ENCODE measurements at places on chromosomes 16 and 17.

GRCh38 chr16:63922560-63922959, 1199.3 kb downstream of the CDH11 start:
- DNase-seq, result no peak

DNA sequence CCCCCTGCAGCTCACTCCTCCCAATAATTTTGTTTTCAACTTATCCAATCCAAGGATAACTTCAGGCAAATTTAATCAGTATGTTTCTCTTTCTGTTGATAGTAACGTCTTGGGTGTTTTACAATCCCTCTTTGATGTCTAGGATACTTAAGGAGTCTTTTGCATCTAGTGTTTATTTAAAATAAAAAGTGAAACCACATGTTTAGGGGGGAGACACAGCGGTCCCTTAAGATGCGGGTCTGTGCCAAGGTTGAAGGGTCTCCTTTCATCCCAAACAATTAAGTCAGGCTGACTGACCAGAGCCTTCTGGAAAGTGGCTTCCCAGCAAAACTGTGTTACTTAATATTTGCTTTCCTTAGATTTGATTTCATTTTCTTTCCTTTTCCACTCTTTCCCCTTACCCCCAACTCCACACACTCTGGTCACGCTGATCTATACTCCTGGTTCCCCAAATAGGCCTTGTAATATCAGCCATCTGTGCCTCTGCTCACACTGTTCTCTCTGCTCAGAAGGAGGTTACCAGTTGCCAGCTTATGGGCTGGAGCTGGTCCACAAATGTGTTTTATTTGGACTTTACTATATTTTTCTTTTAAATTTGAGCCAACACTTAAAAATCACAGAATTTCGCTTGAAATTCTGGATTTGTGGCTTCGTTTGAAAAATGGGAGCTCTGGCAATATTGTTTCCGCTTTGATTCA, 11.2 kb downstream of the ANKS4B start:
- no peak for DNase-seq

GRCh38 chr16:2865651-2866050, 7.7 kb upstream of the PRSS22 start:
- no peak for DNase-seq

DNA sequence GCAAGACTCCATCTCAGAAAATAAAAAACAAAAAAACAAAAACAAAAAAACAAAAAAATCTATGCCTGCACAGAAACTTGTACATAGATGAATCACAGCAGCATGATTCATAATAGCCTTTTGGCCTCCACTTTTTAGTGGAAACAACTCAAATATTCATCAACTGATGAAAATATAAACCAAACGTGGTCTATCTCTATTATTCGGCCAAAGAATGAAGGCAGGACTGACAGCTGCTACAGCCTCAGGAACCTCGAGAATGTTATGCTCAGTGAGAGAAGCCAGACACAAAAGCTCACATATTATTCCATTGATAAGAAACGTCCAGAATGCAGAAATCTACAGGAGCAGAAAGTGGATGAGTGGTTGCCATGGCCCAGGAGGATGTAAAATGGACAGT, 19.8 kb downstream of the PPL start:
- no peak for DNase-seq

DNA sequence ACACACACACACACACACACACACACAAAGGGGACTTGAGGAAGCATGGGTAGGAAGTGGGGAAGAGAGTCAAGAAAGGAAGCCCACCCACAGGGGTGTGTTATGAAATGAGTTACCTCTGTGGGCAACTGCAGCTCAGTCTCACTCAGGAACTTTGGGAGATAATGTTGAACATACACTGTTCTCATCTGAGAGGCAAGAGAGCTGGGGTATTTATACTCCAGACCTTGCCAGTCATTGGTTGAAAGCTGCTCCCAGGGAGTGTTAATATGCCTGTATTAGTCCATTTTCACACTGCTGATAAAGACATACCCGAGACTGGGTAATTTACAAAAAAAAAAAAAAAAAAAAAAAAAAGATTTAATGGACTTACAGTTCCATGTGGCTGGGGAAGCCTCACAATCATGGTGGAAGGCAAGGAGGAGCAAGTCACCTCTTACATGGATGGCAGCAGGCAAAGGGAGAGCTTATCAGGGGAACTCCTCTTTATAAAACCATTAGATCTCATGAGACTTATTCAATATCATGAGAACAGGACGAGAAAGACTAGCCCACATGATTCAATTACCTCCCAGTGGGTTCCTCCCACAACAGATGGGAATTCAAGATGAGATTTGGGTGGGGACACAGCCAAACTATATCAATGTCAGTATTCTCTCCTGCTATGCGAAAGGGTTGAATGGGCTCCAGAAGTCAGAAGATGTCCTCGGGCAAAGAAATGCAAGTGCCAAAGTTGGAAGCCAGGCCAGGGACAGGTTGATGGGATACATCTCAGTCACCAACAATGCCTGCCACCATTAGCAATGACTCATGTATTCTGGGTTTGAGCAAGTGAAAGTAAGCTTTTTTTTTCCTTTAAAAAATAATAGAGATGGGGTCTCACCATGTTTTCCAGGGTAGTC, 270.5 kb downstream of the MRTFB start:
- no peak for DNase-seq

DNA sequence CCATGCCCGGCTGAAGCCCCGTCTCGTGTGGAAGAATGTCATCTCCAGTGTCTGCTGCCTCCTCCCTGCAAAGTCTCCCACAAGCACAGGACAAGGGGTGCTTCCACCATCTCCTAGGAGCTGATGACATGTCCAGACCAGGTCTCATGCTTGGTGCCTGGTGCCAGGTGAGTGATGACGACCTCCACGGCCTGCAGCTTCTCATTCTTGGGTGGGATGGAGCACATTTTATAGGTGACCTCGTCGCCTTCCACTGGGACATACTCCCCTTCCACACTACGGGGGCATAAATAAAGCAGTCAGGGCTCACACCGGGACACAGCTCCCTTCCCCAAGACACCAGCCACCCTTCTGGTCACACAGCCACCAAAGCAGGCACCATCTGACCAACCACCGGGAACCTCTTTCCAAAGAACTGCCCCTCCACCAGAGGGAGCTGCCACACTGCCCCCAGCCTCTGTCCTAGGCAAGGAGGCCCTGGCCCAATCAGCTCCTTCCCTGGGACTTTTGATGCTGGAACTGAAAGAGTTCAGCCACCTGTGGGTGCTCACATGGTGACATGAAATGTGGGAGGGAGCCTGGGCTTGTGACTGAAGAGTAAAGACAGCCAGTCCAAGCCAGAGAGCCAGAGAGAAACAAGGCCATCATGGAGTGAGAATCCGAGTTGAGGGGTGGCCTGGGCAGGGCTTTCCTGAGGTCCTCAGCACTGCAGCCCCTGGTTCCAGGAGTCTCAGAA, 13.6 kb downstream of the CARHSP1 start:
- no peak for DNase-seq

DNA sequence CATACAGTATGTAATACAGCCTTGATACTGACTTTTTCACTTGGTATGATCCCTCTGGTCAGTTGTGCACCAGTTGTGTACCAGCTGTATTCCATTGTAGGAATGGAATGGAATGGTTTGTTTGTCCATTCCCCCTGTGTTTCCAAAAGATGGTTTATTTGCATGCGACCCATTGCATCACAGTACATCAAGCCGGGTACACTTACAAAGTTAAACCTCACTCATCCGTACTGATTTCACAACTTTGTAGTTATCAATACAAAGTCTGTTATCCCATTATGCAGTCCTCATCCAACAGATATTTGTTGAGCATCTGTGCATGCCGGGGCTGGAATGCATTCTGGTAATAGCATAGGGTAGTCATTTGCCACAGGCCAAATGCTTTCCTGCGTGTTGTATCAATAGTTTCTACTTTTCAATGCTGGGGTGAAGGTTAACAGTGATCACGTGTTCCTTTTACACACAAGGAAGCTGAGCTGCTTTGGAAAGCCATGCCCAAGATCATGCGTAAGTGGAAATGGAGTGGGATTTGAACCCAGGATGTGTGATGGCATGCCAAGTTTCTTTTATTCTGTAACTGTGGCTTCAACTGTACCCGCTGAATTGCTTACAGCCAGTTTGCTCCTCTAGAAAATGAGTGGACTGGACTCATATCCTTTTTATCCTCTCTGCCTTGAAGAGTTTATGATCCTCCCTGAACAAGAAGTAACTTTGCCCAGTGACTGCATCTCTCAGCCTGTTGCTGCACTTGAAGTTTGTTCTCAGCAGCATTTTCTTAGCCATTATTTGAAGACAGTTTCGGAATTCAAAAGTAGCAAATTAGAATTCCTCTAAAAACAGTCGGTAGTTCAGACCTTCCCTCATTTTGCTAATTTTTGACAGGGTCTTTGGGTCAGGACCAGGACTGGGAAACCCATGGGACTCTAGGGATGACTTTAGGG, 228.5 kb downstream of the CCDC182 start:
- no peak for DNase-seq

- DNase-seq, result no peak
Measured at GRCh38 chr16:60137891-60138290, 1403.8 kb upstream of the GOT2 start.

- DNase-seq, result no peak
Measured at GRCh38 chr17:56292010-56292409, 138.7 kb downstream of the ANKFN1 start.

GRCh38 chr17:33137426-33137825, 145.8 kb downstream of the SPACA3 start:
- DNase-seq, result no peak

DNA sequence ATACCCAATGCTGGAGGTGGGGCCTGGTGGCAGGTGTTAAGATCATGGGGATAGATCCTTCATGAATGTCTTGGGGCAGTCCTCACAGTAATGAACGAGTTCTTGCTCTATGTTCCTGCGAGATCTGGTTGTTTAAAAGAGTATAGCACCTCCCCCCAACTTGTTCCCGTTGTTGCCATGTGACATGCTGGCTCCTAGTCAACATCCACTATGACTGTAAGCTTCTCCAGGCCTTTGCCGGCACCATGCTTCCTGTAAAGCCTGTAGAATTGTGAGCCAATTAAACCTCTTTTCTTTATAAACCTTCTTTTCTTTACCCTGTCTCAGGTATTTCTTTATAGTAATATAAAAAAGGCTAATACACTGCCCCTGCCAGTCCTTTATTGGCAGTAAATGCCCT, 33.3 kb downstream of the RANBP10 start:
- no peak for DNase-seq
